ENCODE measurements at places on chromosomes 3 and 15.
A peak's percentile ranks its signal among the peaks of the same experiment; 100 is the strongest.

GRCh38 chr3:57068437-57069089 is 8.1 kb downstream of the SPATA12 start:
- DNase-seq, result peak; percentile 99

DNA sequence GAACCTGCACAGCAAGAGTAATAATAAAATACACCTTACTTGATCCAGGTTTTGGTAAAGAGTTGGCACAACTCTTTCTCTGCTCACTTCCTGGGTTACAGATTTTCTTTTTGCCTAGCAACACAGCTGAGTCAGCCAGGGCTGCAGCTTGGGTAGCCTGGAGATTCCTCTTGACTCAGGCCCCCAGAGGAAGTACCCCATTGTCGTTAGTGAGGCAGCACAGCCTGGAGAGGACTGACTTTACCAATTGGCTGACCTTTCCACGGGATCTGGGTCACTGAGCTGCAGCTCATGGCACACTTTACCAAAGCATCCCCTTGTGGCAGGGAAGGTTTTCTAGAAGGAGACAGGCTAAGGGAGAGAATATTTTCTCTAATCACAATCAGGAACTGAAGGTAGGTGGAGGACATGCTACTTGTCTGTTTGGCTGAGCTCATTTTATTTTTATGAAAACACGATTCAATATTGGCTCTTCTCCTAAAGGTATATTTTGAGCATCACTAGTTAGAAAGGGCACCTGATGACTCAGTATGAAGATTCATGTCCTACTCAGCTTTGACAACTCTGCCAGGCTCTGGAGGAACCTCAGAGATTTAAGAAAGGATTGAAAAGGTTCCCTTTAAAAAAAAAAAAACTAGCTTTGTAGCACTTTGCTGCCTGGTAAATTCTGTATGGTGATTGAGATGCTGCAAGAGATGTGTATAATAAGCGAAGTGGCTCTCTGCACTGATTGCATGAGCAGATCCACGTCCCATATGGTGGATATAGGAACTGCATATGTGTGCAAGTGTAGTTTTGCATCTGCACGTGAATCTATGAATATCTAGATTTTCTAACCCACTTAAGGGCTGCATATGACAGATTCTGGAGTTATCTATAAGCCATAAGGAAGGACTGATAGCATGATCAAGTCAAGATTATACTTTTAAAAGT is 124.8 kb downstream of the CHDH start:
- peak; percentile 90 for DNase-seq

- no peak for DNase-seq
Measured at GRCh38 chr3:150074277-150074676, 103.6 kb upstream of the PFN2 start.

DNA sequence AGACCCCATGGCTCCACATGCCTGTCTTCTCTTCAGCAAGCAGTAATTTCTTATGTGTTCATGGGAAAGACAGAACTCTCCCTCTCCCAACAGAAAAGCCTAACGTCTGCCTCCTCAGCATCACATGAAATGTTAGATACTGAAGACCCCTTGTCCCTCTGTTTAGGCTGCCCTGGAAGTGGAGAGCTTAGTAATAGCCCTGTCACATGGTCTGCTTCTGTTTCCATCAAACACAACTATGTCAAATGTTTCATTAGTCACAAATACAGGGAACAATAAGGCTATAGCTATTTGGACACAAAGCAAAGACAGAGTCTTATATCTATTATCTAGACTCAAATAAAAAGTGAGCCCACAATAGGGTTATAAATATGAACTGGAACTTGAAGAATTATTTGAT is 190.3 kb upstream of the TRIM42 start:
- no peak for DNase-seq

- DNase-seq, result no peak
Measured at GRCh38 chr3:48762816-48763215, 45.8 kb upstream of the IP6K2 start.

GRCh38 chr3:161069511-161070251 is 35.5 kb downstream of the B3GALNT1 start:
- DNase-seq, result peak; percentile 74

DNA sequence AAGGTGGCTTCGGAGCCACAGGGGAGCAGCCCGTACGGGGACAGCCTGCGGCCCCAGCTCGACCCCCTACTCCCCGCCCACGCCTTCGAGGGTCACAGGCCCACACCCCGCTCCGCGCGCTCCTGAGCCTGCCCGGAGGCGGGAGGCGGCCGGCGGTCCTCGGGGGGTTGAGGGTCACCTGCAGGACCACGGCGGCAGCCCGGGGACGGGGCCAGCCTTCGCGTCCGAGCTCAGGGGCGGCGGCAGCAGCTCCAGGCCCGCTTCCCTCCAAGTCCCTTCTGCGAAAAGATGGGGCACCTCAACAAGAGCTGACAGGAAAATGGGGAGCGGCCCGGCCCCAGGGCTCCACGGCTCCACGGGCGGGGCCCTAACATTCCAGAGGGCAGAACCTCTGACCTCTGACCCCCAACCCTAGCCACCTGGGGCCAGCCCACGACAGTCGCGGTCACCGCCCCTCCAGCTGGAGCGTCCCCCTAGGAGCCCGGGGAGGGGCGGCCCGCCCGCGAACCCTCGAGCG is 428 bp downstream of the LYSMD4 start:
- no peak for DNase-seq

DNA sequence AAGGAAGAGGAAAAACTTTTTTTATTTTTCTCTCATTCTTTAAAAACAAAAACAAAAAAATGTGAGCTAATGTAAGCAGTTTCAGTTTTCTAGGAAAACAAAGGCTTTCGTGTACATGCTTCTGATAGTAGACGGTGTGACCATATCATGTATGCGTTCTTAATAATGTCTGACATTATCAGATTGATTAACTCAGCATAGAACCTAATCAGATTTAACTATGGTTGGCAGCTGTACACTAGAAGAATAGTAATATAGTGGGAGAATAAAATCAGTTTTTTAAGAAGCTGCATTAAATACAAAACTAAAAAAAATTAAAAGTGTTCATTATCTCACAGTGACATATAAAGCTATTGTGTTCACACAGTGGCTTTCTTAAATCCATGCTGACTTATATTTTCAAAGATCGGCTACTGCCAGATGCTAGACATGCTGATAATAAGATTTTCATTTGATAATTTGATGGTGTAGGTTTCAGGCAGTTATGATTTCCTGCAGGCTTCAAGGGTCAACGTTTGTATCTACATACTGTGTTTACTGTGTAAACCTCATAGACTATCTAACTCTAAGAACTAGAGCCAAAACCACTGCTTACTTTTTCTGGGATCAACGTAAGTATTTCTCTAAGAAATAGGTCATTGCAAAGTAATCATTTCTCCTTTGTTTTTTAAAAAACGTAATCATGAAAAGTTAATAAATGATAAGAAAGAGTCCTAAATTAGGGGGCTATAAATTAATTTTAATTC is 74.0 kb downstream of the UBE2E2 start:
- DNase-seq, result no peak

DNA sequence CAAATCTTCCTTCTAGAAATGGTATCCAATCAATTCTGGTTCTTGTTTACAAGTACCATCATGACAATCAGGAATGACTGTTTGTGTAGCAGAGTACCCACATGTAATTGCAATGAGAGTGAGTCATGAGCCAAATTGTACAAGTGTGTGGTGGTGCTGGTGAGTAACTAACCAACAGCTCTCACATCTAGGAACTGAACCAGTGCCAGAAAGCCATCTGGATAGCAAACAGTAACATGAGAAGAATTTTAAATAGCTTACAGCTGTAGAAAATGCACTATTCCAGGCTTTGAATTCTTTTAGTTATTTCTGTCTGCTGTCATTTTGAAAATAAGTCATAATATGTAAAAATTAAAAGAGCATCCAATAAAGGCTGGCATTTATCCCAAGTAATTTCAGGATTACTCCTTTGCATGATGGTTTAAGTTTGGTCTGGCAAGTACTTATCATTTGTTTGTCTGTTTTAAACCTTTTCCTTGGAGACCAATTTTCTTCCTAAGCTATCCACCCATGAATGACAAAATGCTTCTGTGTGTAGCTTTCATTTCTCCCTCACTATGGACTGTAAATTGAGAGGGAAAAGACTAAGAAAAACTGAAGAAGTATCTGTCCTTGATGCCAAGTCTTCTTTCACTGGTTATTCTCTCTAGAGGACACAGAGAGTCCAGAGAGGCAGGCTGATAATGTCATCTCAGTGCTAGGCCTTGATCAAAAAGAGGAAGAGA is 60.0 kb downstream of the PIK3CB start:
- peak; percentile 95 for DNase-seq

DNA sequence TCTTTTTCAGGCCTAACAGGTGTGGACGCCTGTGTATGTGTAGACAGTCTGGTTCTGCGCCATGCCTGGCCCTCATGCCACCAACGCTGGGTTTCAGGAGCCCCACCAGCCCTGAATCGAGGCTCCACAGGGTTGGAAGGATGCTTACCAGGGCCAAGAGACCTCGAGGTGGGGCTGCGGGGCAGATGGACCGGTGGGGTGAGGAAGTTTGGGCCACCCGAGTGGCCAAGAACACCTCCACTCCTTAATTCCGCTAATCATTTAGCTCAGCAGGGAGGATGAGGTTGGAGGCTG is 6.0 kb upstream of the ONECUT1 start:
- no peak for DNase-seq

DNA sequence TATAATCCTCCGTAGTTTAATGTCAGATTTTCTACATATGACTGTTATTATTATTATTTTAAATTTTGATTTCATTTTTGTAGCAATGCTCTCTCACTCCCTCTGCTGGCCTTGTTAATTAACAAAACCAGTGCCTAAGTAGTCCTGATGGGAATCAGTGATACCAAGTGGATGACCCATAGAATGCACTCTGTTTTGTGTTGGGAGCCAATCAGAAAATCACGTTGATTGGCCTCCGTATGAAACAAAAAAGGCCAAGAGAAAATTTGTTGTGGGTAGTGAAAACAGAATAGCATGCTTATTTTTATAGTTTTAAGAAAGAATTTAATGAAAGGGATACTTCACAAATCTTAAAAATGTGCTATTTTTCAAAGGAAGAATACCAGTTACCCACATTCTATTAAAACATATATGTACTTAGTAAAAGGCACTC is 34.4 kb upstream of the MEIS2 start:
- peak; percentile 40 for DNase-seq

DNA sequence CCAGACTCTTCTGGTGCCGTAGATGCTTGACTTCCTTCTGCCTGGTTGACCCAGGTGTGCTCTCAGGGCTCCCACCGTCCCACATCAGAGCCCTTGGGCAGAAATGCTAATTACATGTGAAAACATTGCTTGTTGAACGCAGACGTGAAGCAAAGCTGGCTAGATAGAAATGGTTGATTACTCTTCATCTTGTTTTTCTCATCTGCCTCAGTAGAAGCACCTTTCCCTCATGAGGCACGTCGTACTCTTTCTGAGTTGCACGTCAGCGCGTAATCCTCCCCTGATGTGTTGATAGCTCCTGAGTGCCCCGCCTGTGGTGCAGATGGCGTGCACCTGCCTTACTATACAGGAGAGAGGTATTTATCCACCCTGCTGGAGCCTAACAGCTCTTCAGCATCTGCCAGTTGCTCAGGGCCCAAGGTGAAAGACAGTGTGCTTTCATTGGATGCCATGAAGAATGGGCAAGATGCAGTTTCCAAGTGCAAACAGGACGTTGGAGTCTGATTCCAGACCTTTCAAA is 18.1 kb downstream of the MAP6D1 start:
- DNase-seq, result no peak

DNA sequence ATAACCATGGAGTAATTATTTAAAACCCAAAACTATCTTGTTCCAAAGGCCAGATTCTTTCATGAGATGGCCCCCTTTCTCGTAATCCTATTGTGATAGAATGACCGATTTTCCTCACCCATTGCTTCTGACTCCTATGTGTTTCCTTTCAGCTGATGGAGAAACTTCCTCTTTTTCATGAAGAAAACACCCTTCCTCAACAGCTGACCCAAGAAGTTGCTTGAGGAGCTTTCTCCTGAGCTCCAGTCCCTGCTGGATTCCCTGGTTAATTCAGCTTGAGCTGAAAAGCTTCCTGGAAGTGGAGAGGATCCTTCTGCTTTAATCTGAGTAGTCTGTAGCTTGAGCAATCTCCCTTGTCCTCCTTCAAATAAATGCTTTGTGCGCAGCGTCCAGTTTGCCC is 75.0 kb downstream of the BFSP2 start:
- no peak for DNase-seq

GRCh38 chr3:182530316-182530715 is 263.0 kb upstream of the ATP11B start:
- DNase-seq, result no peak

GRCh38 chr3:189961522-189962161 is 159.1 kb downstream of the P3H2 start:
- peak; percentile 84 for DNase-seq

- no peak for DNase-seq
Measured at GRCh38 chr3:38111696-38112377, 25.1 kb downstream of the ACAA1 start.

DNA sequence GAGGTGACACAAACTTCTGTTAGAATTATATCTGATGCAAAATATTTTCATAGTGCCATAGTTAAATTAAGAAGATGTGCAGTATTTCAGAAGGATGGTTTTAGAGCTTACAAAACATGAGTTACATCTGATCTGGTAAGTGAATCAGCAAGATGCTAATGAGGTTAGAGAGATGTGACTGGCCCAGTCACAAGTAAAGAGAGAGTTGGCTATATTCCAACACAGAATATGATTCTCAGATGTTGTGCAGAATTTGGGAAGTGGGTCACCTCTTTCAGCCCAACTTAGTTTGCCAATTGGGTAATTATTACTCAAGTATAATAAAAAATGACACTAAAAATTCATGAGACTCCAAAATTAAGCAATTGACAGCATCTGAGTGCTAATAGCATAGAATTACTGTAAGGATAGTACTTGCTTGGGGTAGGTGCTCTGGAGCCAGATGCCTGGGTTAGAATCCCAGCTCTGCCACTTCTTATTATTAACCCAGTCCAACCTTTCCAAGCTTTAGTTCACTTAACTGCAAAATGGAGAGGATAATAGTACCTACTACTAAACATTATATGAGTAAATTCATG is 30.8 kb downstream of the P2RY1 start:
- DNase-seq, result no peak

GRCh38 chr3:45112939-45113338 is 33.2 kb downstream of the CDCP1 start:
- DNase-seq, result no peak

DNA sequence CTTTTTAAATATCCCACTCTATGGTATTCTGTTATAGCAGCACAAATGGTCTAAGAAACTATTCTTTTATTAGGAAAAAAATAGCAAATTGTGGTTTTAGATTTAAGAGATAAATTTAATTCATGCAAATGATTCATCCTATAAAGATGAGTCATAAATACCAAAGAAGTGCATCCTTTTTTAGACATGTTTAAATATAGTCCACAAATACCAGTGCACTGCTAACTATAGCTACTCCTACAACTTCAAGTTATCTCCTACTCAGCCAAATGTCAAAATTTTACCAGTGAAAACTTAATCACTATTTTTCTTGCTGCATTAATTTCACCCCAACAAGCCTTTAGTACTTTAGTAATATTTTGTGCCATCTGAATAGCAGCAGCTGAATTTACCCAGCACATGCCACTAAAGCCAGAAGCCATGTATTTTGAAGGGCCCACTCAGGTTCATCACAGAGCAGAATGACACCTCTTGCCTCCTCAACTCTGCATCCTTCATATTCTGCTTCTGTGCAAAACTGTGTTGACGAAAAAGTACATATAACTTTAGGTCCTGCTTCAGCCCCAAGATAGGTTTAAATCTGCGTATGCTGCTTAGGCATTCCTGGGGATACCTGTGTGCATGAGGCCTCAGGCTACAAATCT is 24.9 kb downstream of the CX3CR1 start:
- DNase-seq, result peak; percentile 1

GRCh38 chr3:124694486-124694885 is 35.8 kb upstream of the UMPS start:
- DNase-seq, result no peak

Measured in kidney tubule cell (primary cell).